Central memory CD8-positive, alpha-beta T cell (primary cell): ENCODE measurements at places on chromosomes 4 and X.

GRCh38 chr4:109999585-109999912 lies 86.9 kb downstream of the EGF start:
- DNase-seq, result no peak

- no peak for DNase-seq
Measured at GRCh38 chr4:184395971-184396391, 78.4 kb downstream of the IRF2 start.

DNA sequence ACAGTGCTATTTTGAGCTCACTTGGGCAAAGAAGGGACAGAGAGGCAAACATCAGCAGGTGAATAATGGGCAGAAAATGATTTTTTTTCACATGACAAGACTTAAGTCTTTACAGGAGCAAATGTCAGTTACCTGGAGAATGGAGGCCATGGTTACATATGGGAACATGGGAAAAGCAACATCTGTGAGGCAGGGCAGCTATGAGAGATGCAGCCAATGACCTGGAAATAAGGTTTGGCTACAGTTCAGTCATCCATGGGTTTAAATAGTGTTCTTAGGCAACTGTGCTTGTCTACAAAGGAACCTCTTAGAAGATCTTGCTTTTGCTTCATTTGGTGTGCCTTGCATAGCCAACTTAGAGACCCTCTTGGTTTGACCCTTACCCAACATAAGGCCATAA lies 490.2 kb upstream of the LCORL start:
- no peak for DNase-seq

DNA sequence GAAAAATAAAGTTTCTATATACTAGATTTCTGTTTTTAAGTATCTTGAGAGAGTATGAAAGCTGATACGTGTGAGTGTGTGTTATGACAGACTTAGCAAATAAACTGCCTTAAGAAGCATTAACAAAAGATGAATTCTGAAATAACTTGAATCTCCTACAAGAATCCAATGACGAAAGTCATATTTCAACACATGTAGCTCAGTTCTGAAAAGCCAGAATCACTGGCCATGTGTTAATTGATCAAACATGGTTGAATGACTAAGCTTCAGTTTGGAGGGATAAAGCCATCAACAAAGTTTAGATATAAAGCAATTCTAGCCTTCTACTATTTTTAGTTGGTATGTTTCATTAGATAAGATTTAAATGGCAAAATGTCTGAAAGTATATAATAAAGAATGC lies 88.5 kb upstream of the ETNPPL start:
- DNase-seq, result no peak

GRCh38 chrX:134633394-134633793 lies 24.9 kb downstream of the PLAC1 start:
- no peak for DNase-seq

DNA sequence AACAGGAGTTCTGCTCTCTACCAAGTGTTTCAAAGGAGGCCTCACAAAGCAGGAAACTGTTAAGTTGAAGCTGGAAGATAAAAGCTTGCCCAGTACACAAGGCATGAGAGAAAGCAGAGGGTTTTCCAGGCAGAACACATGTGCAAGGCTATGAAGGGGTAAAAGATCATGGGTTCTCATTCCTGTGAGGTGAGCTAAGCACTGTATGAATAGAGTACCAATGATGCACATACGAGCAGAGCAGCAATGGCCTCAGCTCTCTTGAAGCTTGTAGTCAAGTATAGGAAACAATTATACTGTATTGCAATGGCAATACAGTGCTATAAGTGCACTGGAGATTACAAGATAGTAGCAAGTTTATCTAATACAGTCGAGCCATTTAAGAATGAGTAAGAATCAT lies 18.0 kb downstream of the TTC29 start:
- no peak for DNase-seq

GRCh38 chrX:747176-747575 lies 116.6 kb downstream of the SHOX start:
- DNase-seq, result no peak

GRCh38 chrX:153921511-153922446 lies 4.3 kb downstream of the ARHGAP4 start:
- no peak for DNase-seq

DNA sequence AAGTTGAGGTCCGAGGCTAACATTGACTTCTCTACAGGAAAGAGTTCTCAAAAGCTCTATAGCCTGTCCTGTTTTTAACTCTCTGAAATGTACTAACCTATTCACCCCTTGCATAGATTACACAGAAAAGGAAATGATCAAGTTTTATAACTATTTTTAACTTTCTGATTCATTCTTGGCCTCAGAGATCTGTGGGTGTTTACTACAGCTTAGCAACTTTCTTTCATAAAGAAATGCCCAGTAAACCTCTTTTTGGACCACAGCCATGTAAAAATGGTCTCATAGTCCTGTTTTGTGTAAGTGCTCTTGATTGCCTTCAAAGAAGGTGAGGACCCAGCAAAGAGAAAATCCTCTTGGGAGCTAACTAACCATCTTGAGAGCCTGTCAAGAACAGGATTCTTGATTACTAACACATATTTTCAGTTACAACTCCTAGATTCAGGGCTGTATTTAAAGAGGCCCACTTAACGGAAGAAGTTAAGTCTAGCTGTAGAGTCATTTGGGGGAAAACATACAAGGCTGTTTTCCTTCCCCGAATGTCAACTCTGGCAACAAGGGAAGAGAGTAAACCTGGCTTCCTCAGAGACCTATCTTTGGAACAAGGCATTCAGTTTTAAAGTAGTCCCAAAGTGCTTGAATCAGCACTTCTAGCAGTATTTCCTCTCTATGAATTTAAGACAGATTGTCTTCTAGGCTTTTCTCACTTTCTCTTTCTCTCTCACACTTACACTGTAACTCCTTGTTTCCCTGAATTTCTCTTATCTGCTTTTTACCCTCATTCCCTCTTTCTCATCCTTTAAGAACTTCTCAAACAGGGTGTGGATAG lies 78.2 kb downstream of the IL21 start:
- DNase-seq, result no peak

- DNase-seq, result no peak
Measured at GRCh38 chrX:135931644-135932487, 38.4 kb downstream of the SAGE1 start.

DNA sequence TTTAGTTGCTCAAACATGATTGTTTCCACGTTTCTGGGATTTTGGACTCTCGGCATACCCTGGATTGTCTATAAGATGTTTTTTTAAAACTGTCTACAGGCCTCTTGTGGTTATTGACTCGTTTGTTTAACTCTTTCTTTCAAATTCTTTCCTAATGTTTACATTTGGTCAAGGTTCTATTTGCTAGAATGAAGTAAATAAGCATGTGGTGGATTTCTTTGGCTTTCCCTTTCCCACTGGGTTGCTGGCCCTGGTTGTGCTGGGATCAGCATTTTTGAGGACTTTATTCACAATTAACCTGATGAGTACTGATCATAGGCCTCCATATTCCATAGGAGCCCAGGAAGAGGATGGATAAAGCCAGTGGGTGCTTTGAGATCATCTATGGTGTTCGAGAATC lies 11.1 kb upstream of the GPR101 start:
- no peak for DNase-seq

DNA sequence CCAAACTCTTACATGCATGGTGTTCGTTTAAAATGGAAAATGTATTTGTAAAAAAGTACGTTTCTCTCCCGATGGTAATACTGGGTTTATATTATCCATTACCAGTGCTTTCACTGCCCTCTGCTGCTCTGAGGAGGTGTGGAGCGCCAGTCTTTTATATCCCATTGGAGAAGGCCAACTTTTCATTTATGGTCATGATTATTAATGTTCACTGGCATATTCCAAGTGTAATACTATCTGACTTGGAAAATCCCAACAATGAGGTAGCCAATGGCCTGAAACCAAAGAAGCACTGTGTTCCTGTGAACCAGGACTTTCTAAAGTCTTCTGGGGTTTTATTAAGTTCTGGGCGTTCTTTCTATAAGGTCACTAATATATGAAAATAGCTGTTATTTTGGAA lies 80.7 kb downstream of the SYNPO2 start:
- no peak for DNase-seq

GRCh38 chr4:139915037-139915436 lies 238.9 kb downstream of the MAML3 start:
- no peak for DNase-seq

- DNase-seq, result no peak
Measured at GRCh38 chr4:44916411-44916810, 190.1 kb upstream of the GNPDA2 start.

DNA sequence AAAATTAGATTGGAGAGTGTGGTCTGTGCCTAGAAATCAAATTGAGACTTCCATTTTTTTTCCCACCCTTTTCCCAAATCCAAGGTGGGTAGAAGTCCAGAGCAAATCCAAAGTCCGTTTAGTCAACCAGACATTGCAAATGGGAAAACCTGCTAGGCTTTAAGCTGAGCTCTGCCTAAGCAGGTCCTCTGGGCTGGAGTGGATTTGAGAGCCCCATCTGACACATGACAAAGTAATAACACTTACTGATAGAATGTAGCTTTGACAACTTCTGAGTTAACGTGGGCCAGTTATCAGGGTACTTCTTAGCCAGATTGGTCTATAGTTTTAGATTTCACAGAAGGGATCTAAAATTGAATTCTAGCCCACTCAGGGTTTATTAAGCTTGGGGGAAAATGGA lies 242.3 kb downstream of the GALNTL6 start:
- DNase-seq, result no peak

- DNase-seq, result no peak
Measured at GRCh38 chr4:169253113-169253671, 17.6 kb downstream of the SH3RF1 start.

- DNase-seq, result no peak
Measured at GRCh38 chrX:117641913-117642656, 474.5 kb downstream of the KLHL13 start.
